ENCODE measurements at places on chromosomes 2 and 18.
A peak's percentile ranks its signal among the peaks of the same experiment; 100 is the strongest.

DNA sequence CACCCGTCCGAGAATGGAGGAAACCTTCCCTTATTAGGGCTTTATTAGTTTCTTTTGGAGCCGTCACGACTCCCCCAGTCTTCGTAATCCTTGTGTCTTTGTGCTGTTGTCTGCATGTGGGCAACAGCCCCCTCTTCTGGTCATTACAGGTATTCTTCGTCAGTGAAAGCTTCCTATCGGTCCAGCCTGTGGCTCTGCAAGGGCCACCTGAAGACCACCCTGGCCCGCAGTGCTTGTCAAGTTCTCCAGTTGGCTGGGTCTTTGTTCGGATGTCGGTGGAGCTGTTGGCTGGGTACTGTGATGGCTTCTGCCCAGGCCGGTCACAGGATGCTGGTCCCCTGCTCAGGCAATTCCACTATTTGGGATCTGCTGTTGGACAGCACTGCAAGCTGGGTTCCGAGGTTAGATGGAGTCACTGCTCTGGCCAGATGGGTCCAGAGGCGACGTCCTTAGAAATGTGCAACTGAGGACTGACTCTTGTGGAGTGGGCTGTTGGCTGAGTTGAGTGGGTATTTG, 19.2 kb downstream of the E2F6 start:
- peak; percentile 66 for DNase-seq

DNA sequence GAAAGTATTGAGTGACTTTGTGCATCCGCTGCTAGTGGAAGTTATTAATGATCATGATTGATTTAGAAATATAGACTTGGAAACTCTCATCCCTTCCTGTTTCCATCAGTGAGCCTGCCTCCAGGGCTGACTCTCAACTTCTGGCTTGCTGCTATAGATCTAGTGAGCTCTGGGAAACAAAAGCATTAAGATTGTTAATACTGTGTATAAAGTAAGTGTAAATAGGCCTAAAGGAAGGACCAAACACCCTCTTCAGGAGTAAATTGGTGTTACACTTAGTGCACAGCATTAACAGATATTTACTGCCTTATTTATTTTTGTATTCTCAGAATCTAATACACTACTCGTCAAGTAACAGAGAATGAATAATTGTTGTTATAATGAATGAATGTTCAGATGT, 285.6 kb downstream of the THSD7B start:
- no peak for DNase-seq

- no peak for DNase-seq
Measured at GRCh38 chr2:140842110-140842509, 1288.7 kb downstream of the LRP1B start.

DNA sequence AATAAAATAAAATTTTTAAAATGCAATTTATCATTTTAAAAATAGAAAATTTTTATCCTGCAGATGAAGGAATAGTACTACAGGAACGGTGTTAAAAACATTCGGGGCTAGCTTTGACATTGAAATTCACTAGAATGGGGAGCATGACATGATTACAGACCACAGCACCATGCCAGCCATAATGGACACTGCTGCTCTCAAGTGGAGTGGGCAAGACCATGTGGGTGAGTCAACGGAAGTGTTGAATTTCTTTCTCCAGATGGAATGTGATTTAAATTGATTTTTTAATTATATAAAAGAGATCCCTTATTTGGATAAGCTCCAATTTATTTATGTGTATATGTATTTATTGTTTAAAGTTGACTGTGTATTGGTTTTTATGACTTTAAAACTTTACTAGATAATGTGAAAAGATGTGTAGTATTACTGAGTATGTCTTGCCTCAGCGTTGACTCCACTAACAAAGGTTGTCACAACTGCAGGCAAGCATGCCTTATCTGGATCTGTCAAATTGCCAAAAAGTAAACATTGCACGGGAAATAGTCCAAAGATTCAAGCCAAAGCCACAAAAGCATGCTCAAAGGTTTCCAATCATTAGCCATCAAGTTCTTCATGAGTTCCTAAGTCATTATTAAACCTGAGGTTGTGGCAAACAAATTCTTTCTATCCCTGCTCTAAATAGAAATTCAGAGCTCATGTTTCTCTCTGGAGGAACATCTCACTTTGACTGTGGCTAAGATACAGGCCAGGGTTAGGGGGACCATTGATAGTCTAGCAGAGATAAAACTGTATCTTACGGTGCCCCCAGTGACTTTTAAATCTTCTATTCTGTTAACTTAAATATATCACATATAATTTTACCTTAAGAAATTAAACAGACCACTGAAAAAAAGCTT, 536.9 kb downstream of the TMX3 start:
- DNase-seq: no peak

GRCh38 chr2:180255981-180256380, 248.9 kb upstream of the CWC22 start:
- no peak for DNase-seq

DNA sequence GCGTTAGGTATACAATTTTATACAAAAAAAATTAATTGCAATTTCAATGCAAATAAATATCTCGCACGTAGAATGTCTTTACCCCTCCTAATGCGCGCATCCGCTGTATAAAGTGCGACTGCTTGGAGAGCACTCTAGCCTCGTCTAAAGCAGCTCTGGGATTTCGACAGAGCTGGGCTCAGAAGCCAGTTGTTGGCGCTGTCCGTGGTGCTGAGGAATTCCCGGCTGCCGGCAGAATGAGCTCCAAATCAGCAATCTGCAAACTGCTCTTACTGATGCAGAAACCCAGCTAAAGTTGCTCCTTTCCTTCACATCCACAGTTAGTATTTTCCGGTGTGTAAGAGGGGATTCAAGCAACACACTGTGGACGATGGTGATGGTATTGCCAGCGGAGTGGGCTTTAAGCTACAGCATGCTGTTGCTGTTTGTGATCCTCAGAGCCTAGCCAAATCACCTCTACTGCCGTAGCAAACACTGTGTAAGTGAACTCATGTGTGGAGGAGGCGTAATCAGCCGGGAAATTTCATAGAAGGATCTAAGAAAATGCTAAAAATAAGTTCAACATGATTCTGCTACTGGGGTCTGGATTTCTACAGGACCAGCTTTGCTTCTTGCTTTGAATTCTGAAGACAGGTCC, at the start of gene VWC2L:
TSS of gene VWC2L (plus strand) at position 137 of the 637 bp plus-strand sequence. CDS start 3,140 bp downstream, outside the sequence.
- peak; percentile 1 for DNase-seq

Measured in CD4-positive, alpha-beta T cell treated with Interleukin-12 subunit alpha and Interleukin-12 subunit beta, for 1 hour (primary cell).